Right ventricle myocardium superior (tissue), 1 donor: ENCODE measurements at places on chromosomes 11 and 22.
A peak's percentile ranks its signal among the peaks of the same experiment; 100 is the strongest.

DNA sequence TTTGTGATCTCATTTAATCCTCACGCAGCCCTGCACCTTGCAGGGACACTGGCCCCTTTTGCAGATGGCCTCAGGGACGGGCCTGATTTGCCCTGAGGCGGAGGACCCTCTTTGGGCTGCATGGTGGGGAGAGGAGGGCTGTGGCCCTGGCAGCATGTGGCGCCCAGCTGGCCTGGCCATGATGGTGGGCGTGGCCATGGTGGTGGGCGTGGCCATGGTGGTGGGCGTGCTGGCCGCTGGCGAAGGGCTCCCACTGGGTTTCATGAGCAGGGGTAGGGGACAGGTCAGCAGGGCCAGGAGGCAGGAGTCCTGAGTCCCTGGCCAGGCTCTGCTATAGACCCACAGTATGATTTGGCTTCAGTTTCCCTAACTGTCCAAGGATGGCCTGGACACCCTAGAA is 13.1 kb downstream of the WNT11 start:
- DNase-seq, result no peak

DNA sequence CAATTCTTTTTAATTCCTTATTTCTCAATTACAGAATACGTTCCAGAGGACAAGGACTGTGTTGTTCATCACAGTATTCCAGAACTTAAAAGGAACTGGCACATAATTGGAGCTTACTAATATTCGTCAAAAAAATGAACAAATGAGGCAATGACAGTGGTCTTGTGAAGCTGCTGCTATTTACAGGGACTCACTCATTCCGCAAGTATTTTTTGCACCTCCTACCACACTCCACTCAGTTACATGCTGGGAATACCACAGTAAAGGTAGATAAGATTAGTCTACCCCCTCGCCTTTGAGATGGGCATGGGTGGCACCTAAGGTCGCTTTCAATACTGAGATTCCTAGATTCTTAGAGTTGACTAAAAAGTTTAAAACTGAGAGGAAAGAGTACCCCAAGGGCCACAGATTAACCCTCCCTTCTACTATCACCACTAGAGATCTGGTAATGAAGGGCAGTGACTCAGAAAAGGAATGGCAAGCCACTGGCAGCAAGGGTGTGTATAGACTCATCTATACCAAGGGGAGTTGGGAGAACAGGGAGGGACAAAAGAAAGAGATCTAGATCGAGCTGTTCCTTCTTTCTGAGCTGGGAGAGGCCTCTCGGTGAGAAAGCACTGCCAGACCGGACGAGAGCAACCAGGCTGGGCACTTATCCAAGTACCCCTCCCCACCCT is 85.0 kb downstream of the RPL27A start:
- DNase-seq, result no peak

DNA sequence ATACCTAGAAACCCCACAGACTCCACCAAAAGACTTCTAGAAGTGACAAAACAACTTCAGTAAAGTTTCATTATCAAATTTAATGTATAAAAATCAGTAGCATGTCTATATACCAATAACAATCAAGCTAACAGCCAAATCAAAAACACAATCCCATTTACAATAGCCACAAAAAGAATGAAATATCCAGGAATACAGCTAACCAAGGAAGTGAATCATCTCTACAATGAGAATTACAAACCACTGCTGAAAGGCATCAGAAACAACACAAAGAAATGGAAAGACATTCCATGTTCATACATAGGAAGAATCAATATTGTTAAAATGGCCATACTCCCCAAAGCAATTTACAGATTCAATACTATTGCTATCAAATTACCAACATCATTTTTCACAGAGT is 46.0 kb downstream of the PRCP start:
- DNase-seq, result no peak

GRCh38 chr11:61908730-61909316 is 8.5 kb downstream of the RAB3IL1 start:
- DNase-seq, result peak; percentile 85

DNA sequence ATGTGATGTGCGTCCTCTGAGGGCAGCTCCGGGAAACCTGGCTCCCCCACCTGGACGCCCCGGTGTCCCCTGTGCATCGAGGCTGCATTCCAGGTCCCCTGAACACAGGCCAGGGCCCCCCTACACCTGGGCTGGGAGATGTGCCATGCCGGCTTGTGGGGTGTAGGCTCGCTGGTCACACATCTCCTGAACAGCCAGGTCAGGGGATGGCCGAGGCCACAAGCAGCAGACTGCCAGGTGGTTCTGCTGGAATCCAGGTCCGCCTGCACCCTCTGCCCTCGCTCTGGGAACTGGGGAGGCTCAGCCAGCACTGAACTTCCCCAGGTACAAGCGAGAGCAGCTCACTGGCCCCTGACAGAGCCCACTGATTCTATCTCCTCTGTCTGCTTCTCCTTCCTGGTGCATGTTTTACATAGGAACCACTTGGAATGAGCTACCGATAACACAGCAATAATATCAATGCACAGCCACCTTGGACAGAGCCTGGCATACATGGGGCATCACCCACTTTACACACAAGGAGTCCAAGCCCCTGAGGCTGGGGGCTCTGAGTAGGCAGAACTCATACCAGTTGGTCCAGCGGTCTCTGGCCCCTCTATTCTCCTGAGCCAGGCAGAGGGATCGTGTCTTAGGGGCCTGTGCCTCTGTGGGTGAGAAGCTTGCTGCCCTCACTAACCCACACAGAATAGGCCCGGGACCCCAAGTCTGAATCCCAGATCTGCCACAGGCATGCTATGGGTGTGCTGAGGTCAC is 46.8 kb downstream of the TBX1 start:
- DNase-seq, result no peak
